ENCODE measurements at places on chromosomes 12 and 14.
A peak's percentile ranks its signal among the peaks of the same experiment; 100 is the strongest.

- DNase-seq, result peak; percentile 0
These were observed 943.8 kb downstream of the SLC16A7 start for GRCh38 chr12:60539592-60539991.

DNA sequence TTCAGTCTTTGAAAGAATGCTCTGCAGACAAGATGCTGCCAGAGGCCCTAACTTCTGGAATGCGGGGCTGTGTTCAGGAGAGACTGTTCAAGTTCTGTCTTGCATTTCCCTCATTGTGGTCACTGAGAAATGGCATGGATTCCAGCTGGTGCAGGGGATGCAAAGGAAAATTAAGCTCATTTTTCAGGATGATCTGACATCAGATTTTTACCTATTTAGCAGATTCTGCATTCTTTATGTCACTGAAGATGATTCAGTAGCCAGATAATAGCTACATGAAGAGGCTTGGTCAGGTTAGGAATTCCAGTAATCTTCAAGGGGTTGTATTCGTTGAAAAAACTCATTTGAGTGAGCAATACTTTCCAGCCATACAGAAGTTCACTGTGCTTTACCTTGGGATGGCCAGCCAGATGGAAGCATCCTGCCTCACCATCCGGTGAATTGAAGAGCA is 16.1 kb upstream of the MFAP5 start:
- DNase-seq, result no peak

DNA sequence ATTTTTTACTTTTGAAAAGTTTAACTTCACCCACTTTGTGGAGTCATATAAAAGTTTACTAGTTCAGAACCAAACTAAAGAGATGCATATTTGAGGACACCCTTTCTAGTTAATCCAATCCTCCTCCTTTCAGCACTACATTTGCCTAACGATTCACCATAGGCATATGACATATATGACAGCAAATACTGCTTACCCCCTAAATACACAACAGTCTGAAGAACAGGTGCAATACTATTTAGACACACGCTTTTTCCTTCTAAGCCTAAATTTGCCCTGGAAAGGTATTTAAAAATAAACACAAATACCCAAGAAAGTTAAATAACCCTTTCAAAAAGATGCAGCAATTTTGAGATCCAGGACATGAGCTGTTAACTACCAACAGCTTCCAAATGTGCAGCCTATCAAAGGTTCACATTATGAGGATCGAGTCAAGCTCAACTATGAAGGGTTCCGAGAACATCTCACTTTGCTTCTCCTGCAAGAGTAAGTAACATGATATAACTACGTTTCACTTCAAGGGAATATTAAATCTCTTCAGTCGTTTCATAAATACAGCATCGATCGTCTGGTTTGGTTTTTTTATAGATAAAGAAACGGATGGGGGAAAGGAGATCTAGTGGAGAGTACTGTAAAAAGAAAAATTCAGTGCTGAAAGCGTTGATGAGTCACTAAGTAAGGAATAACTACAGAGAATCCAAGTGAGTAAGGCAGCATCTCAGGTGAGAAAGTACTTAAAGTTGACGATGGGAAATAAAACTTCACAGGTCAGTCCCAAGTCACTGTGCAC is 677 bp upstream of the AP4S1 start:
- DNase-seq, result peak; percentile 63

- no peak for DNase-seq
These were observed 286.9 kb downstream of the TMTC2 start for GRCh38 chr12:82973592-82973991.

- no peak for DNase-seq
These were observed 7.7 kb upstream of the TMED2 start for GRCh38 chr12:123576611-123577010.

DNA sequence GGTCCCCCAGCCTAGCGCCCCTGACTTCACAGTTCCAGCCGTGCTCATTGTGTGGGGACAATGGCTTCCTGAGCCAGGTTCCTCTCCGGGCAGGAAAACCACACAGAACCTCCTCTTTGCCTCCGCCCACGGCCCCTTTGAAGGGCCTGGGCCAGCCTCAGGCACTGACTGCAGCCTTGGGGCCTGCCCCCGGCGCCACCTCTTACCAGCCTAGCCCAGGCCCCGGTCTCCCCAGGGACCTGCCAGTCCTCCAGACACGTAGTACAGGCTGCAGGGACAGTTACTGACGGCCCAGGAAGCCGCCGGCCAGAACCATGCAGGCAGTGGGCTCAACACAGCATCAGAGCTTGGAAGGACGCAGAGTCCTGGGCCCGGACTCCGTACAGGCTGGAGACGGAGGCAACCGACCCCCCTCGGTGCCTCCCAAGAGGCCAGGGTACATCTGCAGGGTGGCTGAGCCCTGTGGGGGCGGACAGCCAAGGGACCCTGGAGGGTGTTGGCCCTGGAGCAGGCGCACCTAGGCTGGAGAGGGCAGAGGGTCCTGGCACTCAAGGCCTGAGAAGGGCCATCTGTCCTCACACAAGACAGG is 20.9 kb upstream of the NUDT14 start:
- DNase-seq, result no peak

- no peak for DNase-seq
These were observed 32.8 kb downstream of the GTF2A1 start for GRCh38 chr14:81187832-81188522.

DNA sequence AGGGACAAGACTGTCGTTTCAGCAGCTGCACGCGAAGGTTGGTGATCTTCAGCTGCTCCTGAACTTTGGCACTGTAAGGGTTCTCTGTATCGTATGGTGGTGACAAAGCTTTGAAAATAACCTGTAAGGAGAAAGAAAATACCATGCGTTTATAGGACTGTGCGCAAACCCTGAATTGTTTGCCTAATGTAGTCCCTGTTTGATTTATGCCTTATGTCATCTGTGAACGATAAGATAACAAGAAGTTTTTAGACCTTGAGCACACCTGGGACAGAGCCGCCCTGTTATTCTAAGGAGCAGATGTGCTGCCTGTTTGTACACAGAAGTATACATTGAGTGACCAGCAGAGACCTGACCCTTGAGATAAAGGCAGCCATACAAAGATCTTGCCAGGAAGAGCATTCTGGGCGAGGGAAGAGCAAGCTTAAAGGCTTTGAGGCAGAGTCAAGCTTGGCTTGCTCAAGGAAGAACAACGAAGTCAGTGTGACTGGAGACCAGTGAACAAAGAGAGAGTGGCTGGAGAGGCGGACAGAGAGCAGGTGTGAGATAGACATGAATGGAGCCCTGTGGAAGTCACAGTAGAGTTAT is 52.4 kb downstream of the NTN4 start:
- no peak for DNase-seq

GRCh38 chr14:88411039-88411438 is 25.6 kb downstream of the SPATA7 start:
- no peak for DNase-seq
